Thoracic aorta (tissue), 2 donors: ENCODE measurements at places on chromosomes 1 and 21. TPM values are rescaled to one million over a fixed set of nuclear protein-coding genes. Genes with fewer than 3 reads are reported as not detected.

CELA2B gene
- not detected for total RNA-seq

OLFML2B gene
- total RNA-seq, result 46.6 TPM

PCP4L1 gene
- total RNA-seq, result 1.8 TPM

ADAMTS1 gene
- 310 TPM for total RNA-seq

PRAMEF14 gene
- not detected for total RNA-seq

- H3K27me3 ChIP-seq, result no peaks in the 10 kb centered on the region
- no peak for DNase-seq
- no peak overlapping the region for H3K4me3 ChIP-seq
Observed at GRCh38 chr1:1755426-1755825, 22.8 kb downstream of the NADK start.

DNA sequence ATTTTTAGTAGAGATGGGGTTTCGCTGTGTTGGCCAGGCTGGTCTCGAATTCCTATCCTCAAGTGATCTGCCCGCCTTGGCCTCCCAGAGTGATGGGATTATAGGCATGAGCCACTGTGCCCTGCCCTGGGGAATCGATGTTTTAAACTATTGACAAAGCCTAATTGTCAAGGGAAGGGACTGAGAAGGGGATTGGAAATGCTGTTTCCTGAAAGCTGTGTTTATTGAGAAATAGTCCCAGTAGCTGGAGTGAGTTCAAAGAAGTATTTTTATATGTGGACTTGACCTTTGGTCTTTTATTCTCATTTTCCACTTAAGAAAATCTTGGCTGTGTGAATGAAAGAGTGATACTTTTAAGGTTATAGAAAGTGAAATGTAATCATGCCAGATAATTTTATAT lies 47.5 kb downstream of the KIF1B start:
- no peak for DNase-seq
- H3K27me3 ChIP-seq, result no peaks in the 10 kb centered on the region
- peaks cover 21% of the 10 kb centered on the region for H3K36me3 ChIP-seq
- H3K4me3 ChIP-seq, result no peak overlapping the region
- H3K27ac ChIP-seq, result no peak overlapping the region

DNA sequence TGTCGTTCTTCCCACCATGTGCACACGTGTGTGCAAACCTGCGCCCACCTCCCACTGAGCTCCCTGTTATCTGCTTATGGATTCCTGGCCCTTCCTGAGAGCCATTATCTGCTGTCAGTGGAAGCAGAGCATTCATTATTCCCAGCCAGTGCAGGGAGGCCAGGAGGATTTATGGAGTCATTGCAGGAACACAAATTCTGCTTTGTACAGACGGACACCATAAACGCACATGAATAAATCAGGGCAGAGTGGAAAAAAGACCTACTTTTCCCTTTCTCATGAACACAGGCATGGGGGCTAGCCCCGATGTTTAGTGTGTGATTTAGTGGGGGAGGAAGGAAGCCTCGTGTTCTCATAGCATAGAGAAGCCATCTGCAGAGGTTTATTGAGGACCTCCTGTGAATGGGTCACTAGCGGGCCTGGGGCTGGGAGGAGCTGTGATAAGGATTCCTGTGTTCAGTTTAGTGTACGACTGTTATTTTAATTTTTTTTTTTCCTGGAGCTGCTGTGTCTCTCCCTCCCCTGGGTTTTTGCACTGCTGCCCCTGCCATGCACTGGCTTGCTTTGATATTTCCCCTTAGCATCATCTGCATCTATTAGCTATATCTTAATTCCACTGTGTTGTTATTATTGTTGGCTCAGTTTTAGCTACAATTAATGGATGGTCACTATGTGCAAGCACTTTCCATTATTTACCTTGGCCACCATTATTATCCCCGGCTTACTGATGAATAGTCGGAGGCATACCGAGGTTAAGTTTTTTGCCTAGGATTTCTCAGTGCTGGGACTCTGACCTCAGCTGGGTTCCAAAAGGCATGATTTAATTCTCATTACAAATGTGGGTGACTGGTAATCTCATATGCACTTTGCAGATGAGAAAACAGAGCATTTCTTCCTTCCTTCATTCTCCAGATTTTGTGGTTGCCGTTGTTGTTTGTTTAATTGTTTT lies 33.0 kb downstream of the HUNK start:
- DNase-seq, result no peak
- H3K27ac ChIP-seq, result no peak overlapping the region

DNA sequence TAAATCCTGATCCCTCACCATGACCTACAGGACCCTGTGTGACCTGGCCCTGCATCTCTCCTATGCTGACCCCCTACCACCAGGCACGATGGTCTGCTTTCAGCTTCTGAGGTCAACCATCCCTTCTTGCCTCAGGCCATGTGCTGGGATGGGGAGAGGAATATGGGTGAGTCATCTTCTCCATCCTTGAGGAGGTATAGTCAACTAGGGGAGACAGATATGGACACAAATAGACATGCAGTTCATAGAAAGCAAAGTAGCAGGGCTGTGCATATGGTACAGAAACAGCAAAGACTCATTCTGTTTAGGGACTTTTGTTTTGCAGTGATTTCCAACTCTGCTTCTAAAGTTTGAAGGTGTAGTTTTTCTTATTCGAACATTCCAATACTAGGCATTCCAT lies 250.8 kb upstream of the FGGY start:
- H3K36me3 ChIP-seq, result no peaks in the 10 kb centered on the region
- H3K4me3 ChIP-seq, result no peak overlapping the region
- no peak for DNase-seq
- peaks cover 5% of the 10 kb centered on the region for H3K4me1 ChIP-seq
- no peak overlapping the region for H3K27ac ChIP-seq
- no peaks in the 10 kb centered on the region for H3K27me3 ChIP-seq

- H3K27ac ChIP-seq, result no peak overlapping the region
- H3K27me3 ChIP-seq, result no peaks in the 10 kb centered on the region
- no peak overlapping the region for H3K4me3 ChIP-seq
- no peak for DNase-seq
Observed at GRCh38 chr1:230916587-230917283, 48.4 kb upstream of the C1orf198 start.

GRCh38 chr1:62426237-62426636 lies 10.6 kb upstream of the USP1 start:
- no peaks in the 10 kb centered on the region for H3K4me1 ChIP-seq
- no peak overlapping the region for H3K27ac ChIP-seq
- H3K4me3 ChIP-seq, result no peak overlapping the region
- no peaks in the 10 kb centered on the region for H3K36me3 ChIP-seq

GRCh38 chr1:59220356-59220755 lies 76.5 kb upstream of the FGGY start:
- H3K36me3 ChIP-seq, result no peaks in the 10 kb centered on the region
- no peak overlapping the region for H3K27ac ChIP-seq
- no peaks in the 10 kb centered on the region for H3K27me3 ChIP-seq
- H3K4me1 ChIP-seq, result peaks cover 4% of the 10 kb centered on the region
- no peak overlapping the region for H3K4me3 ChIP-seq

- DNase-seq, result no peak
- H3K4me1 ChIP-seq, result peaks cover 18% of the 10 kb centered on the region
- H3K36me3 ChIP-seq, result no peaks in the 10 kb centered on the region
- H3K4me3 ChIP-seq, result peak overlapping the region; percentile 82
- H3K27me3 ChIP-seq, result no peaks in the 10 kb centered on the region
Observed at GRCh38 chr1:168178227-168178637, 530 bp upstream of the TIPRL start.

- no peak overlapping the region for H3K27ac ChIP-seq
- no peaks in the 10 kb centered on the region for H3K27me3 ChIP-seq
- no peak for DNase-seq
- no peaks in the 10 kb centered on the region for H3K4me1 ChIP-seq
- no peaks in the 10 kb centered on the region for H3K36me3 ChIP-seq
Observed at GRCh38 chr1:193549081-193549480, 362.7 kb upstream of the B3GALT2 start.

- H3K27me3 ChIP-seq, result no peaks in the 10 kb centered on the region
- no peak overlapping the region for H3K4me3 ChIP-seq
- H3K36me3 ChIP-seq, result no peaks in the 10 kb centered on the region
- DNase-seq, result no peak
- no peak overlapping the region for H3K27ac ChIP-seq
- H3K4me1 ChIP-seq, result no peaks in the 10 kb centered on the region
Observed at GRCh38 chr1:51549016-51549619, 30.1 kb upstream of the EPS15 start.

DNA sequence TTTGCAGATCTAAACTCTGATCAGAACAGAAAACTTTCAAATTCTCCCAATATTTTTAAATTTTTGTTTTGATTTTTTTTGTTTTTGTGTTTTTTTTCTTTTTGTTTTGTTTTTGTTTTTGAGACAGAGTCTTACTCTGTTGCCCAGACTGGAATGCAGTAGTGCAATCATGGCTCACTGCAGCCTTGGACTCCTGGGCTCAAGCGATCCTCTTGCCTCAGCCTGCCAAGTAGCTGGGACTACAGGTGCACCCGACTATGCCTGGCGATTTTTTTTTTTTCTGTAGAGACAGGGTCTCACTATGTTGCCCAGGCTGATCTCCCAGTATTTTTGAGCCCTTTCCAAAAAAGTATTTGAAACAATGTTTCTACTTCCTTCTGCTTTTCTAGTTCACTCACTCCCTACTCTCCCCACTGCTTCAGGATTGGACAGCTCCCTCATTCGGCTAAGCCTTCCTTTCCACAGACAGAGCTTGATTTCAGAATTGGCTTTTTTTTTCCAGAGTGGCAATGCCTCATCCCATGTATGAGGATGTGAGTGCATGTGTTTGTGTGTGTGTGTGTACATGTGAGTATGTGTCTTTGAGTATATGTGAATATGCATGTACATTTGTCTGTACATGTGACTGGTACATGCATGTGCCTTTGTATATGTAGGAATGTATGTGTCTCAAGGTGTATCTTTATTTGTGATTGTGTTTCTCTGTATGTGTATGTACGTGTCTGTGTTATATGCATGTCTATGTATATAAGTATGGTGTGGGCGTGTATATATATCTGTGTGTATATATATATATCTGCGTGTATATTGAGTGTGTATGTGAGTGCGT lies 11.9 kb downstream of the LHX4 start:
- H3K27me3 ChIP-seq, result peaks cover 19% of the 10 kb centered on the region
- H3K4me3 ChIP-seq, result no peak overlapping the region
- H3K36me3 ChIP-seq, result no peaks in the 10 kb centered on the region
- no peak overlapping the region for H3K27ac ChIP-seq
- no peak for DNase-seq

DNA sequence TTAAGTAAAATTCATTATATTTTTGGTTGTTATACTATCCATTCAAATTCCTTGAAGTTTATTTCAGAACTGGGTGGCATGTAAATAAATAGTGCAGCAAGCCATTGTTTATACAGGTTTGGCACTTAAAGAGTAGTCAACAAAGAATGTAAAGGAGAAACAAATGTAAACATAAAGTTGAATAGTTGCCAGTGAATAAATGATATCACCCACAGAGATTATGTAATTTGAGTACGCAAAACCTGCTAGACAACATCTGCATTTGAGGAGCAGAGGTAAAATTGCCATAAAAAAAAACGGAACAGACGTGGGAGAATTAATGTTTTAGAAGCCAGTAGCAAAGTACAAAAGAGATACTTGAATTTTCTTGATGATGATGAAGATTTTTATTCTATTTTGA lies 111.6 kb downstream of the ADGRL2 start:
- H3K27me3 ChIP-seq, result no peaks in the 10 kb centered on the region
- H3K36me3 ChIP-seq, result no peaks in the 10 kb centered on the region
- no peaks in the 10 kb centered on the region for H3K4me1 ChIP-seq
- H3K4me3 ChIP-seq, result no peak overlapping the region
- no peak overlapping the region for H3K27ac ChIP-seq

DNA sequence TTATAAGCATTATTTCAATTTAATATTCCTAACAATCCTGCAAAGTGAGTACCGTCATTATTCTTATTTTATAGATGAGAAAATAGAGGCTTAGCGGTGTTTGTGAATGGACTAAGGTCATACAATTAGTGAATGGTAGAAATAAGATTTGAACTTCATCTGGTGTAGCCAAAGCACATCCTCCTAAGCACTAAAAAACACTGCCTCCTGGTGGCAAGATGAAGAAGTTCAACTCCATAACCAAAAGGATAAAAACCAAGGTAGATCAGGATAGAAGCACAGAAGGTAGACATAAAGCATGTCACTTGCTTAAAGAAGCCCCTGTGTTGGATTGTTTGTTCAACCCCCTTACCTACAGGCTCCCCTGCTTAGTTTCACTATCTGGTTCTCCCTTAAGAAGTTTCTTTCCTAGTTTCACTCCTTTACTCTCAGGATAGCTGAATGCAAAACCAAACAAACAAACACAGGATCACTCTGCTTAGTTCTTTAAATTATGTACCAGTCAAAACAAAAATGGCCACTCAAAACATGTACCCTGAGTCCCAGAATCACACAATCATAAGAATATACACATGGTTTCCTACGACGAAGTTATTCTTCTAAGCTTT lies 12.7 kb upstream of the AIM2 start:
- H3K27ac ChIP-seq, result no peak overlapping the region
- H3K4me3 ChIP-seq, result no peak overlapping the region
- no peak for DNase-seq
- no peaks in the 10 kb centered on the region for H3K27me3 ChIP-seq
- no peaks in the 10 kb centered on the region for H3K36me3 ChIP-seq

DNA sequence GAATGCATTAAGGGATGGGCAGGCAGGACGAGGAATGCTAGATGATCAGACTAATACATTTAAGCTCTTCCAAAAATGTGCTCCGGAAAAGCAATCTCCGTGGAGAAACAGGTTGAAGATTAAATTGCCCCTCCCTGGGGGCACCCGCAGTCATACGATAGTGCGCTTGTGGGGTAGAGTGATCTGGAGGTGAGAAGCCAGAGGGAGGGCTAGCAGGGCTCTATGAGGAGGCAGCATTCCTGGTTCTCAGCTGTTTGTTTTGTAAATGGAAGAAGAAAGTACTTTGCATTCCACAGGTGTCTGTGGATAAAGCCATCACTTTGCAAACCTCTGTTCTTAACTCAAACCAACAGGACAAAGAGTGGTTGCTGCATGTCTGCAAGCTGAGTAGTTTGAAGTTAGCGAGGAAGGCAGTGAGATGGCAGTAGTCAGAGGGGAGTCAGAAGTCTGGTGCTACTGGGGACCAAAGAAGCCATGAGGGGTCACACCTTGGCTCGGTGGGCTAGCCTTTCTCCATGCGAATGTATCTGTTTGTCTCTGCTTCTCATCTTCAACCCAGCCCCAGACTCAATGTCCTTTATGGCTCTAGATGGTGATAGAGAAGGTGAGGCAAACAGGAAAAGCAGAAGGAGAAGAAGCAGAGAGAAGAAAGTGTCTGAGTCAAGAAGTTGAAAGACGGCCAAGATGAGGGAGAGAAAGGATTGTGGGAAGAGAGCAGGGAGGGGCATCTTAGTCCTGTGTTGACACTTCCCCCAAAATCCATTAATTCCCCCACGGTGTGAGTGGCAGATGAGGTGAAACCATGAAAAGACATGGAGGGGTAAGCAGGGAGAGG lies 65.2 kb upstream of the GJA8 start:
- H3K4me1 ChIP-seq, result no peaks in the 10 kb centered on the region
- no peak for DNase-seq
- H3K27me3 ChIP-seq, result no peaks in the 10 kb centered on the region
- H3K27ac ChIP-seq, result no peak overlapping the region
- no peaks in the 10 kb centered on the region for H3K36me3 ChIP-seq

GRCh38 chr1:76759171-76759860 lies 108.0 kb upstream of the ST6GALNAC5 start:
- H3K4me3 ChIP-seq, result no peak overlapping the region
- H3K36me3 ChIP-seq, result no peaks in the 10 kb centered on the region
- no peak for DNase-seq
